ENCODE measurements at places on chromosomes 3 and 15.

DNA sequence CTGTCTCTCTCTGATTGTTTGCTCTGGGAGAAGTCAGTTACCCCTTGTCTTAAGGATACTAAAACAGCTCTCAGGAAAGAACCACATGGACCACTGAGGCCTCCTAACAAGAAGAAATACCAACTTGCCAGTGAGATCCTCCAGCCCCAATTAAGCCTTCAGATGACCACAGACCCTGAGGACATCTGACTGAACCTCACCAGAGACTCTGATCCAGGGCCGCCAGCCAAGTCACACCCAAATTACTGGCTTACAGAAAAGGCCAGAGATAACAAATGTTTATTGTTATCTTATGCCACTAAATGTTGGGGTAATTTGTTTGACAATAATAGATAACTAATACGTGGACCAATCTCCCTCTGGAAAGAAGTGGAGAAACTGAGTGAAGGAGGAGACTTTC, 40.2 kb downstream of the SLC12A8 start:
- DNase-seq = no peak

- no peak for DNase-seq
These were observed 81.1 kb downstream of the CCK start for GRCh38 chr3:42184651-42185443.

GRCh38 chr15:100901702-100902435, 17.3 kb upstream of the LRRK1 start:
- no peak for DNase-seq

GRCh38 chr3:62995119-62995518, 119.9 kb upstream of the CADPS start:
- no peak for DNase-seq

DNA sequence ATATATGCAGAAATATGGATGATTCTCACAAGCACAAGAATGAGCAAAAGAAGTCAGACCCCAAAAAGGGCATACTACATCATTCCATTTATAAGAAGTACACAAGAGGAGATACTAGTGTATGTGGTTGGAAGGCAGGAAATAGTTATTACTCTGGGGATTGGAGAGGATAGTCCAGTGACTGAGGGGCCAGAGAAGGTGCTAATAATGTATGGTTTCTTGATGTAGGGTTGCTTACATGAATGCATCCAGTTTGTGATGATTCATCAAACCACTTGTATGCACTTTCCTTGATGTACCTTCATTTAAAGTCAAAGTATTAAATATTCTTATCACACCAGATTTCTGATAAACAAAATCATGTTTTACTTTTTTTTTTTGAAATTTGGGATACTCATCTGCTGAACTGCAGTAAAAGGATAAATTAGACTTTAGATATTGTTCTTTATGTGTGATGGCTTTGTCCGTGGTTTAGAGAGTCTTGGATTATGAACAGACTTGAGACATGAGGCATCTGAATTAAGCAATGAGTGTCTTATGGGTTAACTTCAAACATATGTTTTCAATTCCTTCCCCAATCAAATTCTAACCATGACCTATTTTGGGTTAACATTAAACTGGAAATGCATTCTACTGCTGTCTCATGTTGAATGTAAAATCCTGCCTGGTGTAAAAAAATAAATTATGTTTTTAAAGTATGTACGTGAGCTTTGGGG, 171.2 kb downstream of the SEMA6D start:
- DNase-seq = no peak

Data from left cardiac atrium (tissue), 4 donors.